ENCODE measurements at places on chromosomes 3 and 15.

DNA sequence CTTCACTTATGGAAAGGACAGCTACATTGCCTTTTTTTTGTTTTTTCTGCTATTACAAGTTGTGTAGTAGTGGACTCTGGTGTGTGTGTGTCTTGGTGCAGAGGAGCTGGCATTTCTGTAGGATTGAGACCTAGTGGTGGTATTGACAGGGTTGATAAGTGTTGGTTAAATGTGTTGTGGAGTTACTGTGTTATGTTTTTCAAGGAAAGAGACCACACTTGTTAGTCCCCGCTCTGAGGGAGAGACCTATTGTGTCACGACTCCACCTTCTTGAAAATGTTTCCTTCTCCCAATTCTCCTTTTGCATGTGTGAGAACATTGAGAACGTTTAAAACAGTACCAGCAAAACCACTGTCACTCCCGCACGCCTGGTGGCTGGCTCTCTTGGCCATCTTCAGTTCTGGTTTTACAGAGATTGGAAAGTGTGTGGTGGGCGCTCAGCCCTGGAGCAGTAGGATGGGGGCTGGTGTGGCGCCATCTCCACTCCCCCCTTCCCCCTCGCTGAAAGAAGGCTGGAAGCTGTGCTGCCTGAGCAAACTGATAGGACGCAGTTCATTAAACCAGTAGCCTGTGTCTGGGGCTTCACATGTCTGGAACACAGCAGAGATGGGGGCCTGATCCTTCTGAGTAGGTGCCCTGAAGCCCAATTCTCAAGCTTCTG lies 5.5 kb downstream of the KLF13 start:
- DNase-seq, result no peak

- no peak for DNase-seq
Observed at GRCh38 chr3:170437176-170437575, 18.5 kb downstream of the CLDN11 start.

DNA sequence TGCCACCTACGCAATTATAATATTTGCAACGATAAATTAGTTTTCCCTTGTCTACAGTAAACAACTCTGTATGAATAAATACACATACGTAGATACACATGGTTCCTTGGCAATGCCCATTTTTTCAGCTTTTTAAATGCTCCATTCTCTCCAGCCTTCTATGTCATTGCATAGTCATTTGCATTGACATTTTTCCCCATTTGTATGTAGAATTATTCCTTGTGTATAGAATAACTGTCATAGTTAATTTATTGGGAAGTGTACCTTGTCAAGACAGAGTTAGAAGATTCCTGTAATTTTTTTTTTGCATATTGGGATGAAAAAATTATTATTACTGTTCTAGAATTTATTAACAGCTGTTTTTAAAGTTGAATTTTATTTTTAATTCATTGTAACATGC lies 736.7 kb upstream of the DPPA4 start:
- no peak for DNase-seq

- peak; percentile 98 for DNase-seq
Observed at GRCh38 chr15:82680200-82681102, 29.2 kb downstream of the AP3B2 start.

GRCh38 chr3:150169330-150169940 lies 198.7 kb upstream of the PFN2 start:
- no peak for DNase-seq
